ENCODE measurements at places on chromosomes 7 and 10. TPM values are rescaled to one million over a fixed set of nuclear protein-coding genes. Genes with fewer than 3 reads are reported as not detected.

TNKS2 gene
- polyA plus RNA-seq: 35.4 TPM

PGAM2 gene
- polyA plus RNA-seq: not detected

ITGB1 gene
- polyA plus RNA-seq: 1,030 TPM

CNPY1 gene
- not detected for polyA plus RNA-seq

TSPAN33 gene
- 0.93 TPM for polyA plus RNA-seq

OPN1SW gene
- not detected for polyA plus RNA-seq

PTPRZ1 gene
- 58.3 TPM for polyA plus RNA-seq

DNA sequence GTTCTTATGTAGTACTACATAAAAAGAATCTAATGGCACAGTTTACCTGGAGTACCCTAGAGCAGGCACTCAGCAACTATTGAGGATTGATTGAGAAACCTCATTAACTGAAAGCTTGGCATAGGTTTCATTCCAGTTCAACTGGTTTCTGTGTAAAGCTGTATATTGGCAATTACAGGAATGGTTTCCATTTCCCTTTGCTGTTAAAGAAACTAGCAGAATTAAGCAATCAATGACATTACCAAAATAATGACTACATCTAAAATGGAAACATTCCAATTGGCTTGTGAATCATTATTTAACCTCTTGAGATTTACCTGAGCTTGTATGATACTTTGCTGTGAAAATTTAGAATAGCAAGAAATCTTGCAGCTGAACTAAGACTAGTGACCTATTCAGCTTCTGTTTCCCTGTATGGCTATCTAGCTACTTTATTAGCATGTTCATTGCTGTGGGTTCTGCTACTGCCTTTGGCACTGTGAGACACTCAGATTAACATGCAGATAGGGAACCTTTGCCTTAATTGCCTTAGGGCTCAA, 33.5 kb upstream of the CADPS2 start:
- H3K27me3 ChIP-seq: no peaks in the 10 kb centered on the region
- H3K4me1 ChIP-seq: no peaks in the 10 kb centered on the region
- H3K4me3 ChIP-seq: no peak overlapping the region

DNA sequence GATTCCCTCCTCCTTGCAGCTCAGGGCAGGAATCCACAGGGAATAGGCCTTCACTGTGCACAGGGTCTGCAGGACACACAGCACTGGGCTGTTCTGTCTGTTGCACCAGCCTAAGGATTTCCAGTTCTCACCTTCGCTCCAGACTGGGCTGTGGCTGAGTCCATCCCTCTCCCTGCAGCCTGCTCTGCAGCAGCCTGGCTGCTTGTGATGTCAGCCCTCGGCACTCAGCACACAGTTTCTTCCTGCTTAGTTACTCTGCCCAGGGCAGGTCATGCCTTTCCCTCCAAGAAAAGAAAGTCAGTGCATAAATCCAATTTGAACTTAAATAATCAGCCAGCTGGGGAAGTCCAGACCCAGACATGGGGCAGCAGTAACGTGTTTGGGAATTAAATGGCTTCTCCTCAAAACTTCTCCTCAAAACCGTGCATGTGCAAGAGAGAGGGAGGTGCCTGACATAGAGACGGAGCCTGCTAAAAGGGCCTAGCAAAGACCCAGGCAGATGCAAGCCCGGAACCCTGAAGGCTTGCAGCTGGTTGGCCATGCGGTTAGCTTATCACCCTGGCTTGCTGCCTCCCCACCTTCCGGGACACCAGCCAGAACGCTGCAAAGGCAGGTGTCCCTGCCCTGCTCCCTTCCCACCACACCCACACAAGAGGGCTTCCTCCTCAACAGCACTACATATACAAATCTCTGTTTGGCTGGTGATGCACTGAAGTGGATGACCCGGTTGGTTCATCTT, 10.9 kb upstream of the GDF2 start:
- no peak overlapping the region for H3K4me3 ChIP-seq
- H3K36me3 ChIP-seq: no peaks in the 10 kb centered on the region
- peaks cover 5% of the 10 kb centered on the region for H3K4me1 ChIP-seq
- DNase-seq: no peak

GRCh38 chr10:61941202-61941681, 39.7 kb downstream of the ARID5B start:
- DNase-seq: no peak

GRCh38 chr10:128530301-128530700, 404.1 kb upstream of the MKI67 start:
- no peaks in the 10 kb centered on the region for H3K4me1 ChIP-seq
- H3K27ac ChIP-seq: no peak overlapping the region
- no peaks in the 10 kb centered on the region for H3K27me3 ChIP-seq

DNA sequence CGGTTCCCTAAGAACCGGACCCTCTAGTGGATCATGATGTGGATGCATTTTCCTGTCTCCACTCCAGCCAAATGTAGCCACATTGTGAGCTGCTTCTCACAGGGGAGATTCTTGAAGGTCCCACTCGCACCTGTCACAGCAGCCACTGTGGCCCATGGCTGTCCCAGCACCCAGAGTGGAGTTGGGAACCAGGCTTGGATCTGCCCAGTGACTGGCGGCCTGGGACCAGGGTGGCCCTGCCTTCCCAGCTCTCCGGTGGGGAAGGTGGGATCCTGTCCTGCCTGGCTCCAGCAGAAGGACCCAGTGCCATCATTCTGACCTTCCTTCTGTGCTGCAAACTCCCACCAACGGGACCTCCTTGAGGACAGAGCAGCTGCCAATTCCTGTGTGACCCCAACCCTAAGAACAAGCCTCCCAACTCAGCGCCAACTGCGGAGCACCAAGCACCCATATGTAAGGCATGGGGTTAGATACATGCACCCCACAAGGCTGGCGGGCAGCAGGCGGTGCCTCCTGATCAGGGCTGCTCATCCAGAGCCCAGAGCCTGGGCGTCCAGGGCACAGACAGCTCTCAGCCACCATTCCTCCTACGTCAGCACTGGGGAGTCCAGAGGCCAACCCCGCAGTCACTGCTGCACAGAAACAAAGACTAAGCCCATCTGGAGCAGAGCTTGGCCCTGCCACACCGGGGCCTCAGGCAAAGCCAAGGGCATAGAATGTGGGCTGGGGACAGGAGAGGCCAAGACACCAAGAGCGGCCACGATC, 28.8 kb downstream of the EBF3 start:
- no peaks in the 10 kb centered on the region for H3K27me3 ChIP-seq
- no peaks in the 10 kb centered on the region for H3K36me3 ChIP-seq
- no peaks in the 10 kb centered on the region for H3K4me1 ChIP-seq
- no peak overlapping the region for H3K4me3 ChIP-seq

- no peaks in the 10 kb centered on the region for H3K4me1 ChIP-seq
- H3K27ac ChIP-seq: no peak overlapping the region
- no peak for DNase-seq
- no peaks in the 10 kb centered on the region for H3K36me3 ChIP-seq
Measured at GRCh38 chr7:158419238-158419785, 168.3 kb downstream of the PTPRN2 start.

All from keratinocyte (primary cell).